Lung (tissue), 17 donors: ENCODE measurements at places on chromosomes 3 and 15. TPM values are rescaled to one million over a fixed set of nuclear protein-coding genes. Genes with fewer than 3 reads are reported as not detected.

NFKBIZ gene
- 83.7 TPM for total RNA-seq

CDC25A gene
- total RNA-seq: 1.4 TPM

A4GNT gene
- total RNA-seq: not detected

NMB gene
- 2.6 TPM for total RNA-seq

SLC12A1 gene
- total RNA-seq: not detected

DNA sequence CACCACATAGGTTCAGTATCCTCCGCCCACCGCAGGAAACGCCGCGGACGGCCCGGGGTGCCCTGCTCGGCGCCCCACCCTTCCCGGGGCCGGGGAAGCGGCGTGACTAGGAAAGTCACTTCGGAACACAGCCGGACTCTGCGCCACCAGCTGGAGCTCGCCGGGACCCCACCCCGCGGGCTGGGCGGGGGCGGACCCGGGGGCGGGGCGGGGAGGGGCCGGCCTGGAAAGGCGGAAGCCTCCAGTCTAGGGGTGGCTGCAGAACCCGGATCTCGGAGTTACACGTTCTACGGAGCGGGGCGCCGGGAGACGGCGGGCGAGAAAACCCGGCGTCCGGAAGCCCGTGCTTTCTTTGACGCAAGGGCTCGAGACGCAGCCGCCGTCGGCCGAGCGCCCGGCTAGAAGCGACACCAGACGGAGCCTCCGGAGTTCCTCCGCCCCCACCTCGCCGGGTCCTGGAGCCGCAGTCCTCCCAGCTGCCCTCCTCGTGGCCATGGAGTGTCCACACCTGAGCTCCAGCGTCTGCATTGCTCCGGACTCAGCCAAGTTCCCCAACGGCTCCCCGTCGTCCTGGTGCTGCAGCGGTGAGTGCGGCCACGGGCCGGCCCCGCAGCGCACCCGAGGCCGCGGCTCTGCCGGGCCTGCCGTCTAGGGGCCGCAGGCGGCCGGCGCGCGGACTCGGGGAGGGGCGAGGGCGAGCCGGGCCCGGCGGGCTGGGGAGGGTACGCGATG, at the start of gene USP3:
Gene USP3, plus strand, starts transcription at position 347 of the 732 bp plus-strand sequence. Its CDS starts 147 bp downstream, at position 494.
- peak within 1 kb of the TSS; percentile 99 for H3K27ac ChIP-seq

GRCh38 chr15:69466733-69467132, 14.1 kb downstream of the RPLP1 start:
- H3K36me3 ChIP-seq: no peaks in the 10 kb centered on the region
- no peak overlapping the region for H3K27ac ChIP-seq
- no peak overlapping the region for H3K4me3 ChIP-seq
- no peaks in the 10 kb centered on the region for H3K4me1 ChIP-seq

GRCh38 chr3:13296662-13297061, 123.5 kb downstream of the NUP210 start:
- DNase-seq: peak; percentile 10
- no peak overlapping the region for H3K4me3 ChIP-seq
- H3K36me3 ChIP-seq: no peaks in the 10 kb centered on the region
- H3K27me3 ChIP-seq: peaks cover 3% of the 10 kb centered on the region
- no peak overlapping the region for H3K27ac ChIP-seq

DNA sequence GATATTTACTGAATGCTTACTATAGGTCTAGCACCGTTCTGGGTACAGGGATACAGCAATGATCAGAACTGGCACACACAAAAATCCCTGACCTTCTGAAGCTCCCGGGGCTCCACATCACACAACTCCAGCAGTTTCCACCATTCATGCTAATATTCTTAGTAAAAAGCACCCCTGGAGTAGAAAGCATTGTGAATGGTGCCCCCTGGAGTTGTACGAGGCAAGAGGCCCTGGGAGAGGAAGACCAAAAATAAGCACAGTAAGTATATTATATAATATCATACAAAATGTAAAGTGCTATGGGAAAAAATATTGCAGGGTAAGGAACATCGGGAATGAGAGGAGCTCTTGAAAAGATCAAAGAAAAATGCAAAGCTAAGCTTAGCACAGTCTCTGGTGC, 790 bp upstream of the SRGAP3 start:
- H3K27ac ChIP-seq: no peak overlapping the region
- H3K4me3 ChIP-seq: no peak overlapping the region
- DNase-seq: peak; percentile 59
- peaks cover 9% of the 10 kb centered on the region for H3K4me1 ChIP-seq
- H3K36me3 ChIP-seq: no peaks in the 10 kb centered on the region

GRCh38 chr3:116341899-116342298, 103.4 kb downstream of the LSAMP start:
- H3K27me3 ChIP-seq: no peaks in the 10 kb centered on the region
- no peaks in the 10 kb centered on the region for H3K36me3 ChIP-seq
- no peak for DNase-seq
- no peak overlapping the region for H3K27ac ChIP-seq
- no peak overlapping the region for H3K4me3 ChIP-seq

DNA sequence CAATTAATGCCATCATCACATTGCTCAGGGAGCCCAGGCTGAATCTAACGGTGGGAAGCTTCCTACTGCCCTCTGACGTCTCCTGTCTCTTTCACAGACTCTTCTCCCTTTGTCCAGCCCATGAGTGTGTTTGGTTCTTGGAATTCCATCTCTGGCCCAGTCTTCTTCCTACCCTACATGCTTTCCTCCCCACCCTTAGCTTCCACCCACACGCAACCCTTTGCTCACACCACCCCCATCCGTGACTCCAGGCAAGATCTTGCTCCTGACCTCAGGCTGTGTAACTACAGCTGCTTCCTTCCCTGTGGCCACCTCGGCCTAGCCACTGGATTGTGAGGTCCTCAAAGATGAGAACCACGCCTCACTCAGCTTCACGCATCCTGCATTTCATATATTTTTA, 72.3 kb upstream of the THBS1 start:
- H3K27ac ChIP-seq: no peak overlapping the region
- H3K4me3 ChIP-seq: no peak overlapping the region
- H3K36me3 ChIP-seq: no peaks in the 10 kb centered on the region
- no peaks in the 10 kb centered on the region for H3K27me3 ChIP-seq
- H3K4me1 ChIP-seq: no peaks in the 10 kb centered on the region

DNA sequence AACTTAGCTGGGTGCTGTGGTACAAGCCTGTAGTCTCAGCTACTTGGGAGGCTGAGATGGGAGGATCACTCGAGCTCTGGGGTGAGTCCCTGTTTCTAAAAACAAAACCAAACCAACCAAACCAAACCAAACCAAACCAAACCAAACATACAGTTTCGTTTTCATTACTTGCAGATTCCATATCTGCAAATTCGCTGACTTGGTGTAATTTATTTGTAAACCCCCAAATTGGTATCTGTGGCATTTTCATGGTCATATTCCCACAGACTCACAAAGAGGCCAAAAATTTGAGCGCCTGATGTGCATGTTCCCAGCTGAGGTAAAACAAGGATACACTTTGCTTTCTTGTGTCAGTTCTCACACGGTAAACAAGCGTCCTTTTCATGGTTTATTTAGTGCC, 1138.3 kb downstream of the ROBO1 start:
- H3K27me3 ChIP-seq: no peaks in the 10 kb centered on the region
- H3K36me3 ChIP-seq: peaks cover 2% of the 10 kb centered on the region
- no peak overlapping the region for H3K27ac ChIP-seq
- H3K4me3 ChIP-seq: no peak overlapping the region
- H3K4me1 ChIP-seq: no peaks in the 10 kb centered on the region
- DNase-seq: no peak

GRCh38 chr3:43001556-43002121, 22.5 kb downstream of the GASK1A start:
- no peaks in the 10 kb centered on the region for H3K4me1 ChIP-seq
- H3K4me3 ChIP-seq: no peak overlapping the region
- DNase-seq: peak; percentile 32

DNA sequence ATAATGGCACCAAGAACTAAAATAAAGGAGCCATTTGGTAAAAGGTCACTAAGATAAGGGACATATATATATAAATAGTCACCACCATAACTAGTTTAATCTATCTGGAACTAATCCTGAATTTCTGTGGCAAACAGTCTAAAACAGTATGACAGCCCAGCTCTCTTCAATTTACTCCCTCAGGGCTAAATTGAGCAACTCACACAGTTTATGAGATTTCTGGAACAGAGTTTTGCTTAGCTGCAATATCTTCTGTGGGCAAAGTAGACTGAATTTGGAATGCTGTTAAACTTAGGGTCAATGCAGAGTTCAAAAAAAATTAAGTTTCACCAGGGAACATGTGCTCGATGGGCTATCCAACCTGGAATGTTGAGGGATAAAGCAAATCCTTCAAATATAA, 70.1 kb upstream of the VEPH1 start:
- no peaks in the 10 kb centered on the region for H3K27me3 ChIP-seq
- H3K27ac ChIP-seq: no peak overlapping the region
- H3K4me1 ChIP-seq: no peaks in the 10 kb centered on the region
- no peaks in the 10 kb centered on the region for H3K36me3 ChIP-seq
- no peak overlapping the region for H3K4me3 ChIP-seq
- no peak for DNase-seq
